ENCODE measurements at places on chromosomes 7 and 10. TPM values are rescaled to one million over a fixed set of nuclear protein-coding genes. Genes with fewer than 3 reads are reported as not detected.

STEAP4 gene
- 80.2 TPM for total RNA-seq

PITX3 gene
- total RNA-seq: not detected

PNLIPRP3 gene
- total RNA-seq: not detected

PLCE1 gene
- 8.7 TPM for total RNA-seq

EDRF1 gene
- total RNA-seq: 25.3 TPM

GRCh38 chr7:1290026-1290678, 57.5 kb downstream of the UNCX start:
- H3K36me3 ChIP-seq: no peaks in the 10 kb centered on the region
- peak; percentile 89 for DNase-seq

GRCh38 chr10:123027861-123028260, 19.1 kb downstream of the ACADSB start:
- H3K4me3 ChIP-seq: no peak overlapping the region
- no peaks in the 10 kb centered on the region for H3K27me3 ChIP-seq
- DNase-seq: no peak

DNA sequence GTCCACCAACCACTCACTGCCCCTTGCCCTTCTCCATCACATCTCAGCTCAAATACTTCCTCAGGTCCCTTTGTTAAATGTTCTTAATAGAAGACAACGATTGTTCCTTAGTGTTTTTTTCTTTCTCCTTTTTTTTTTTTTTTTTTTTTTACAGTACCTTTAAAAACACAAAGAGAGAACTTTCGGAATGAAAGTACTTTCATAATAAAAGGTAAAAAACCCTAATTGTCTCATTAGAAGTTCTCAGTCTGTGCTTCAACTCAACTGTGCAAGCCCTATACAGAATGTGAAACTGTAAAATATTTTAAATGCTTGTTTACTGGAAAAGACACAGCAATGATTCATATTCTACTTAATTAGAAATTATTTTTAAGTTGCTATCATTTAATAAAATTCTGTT, 29.4 kb downstream of the TSPAN12 start:
- H3K36me3 ChIP-seq: peaks cover 2% of the 10 kb centered on the region
- H3K27me3 ChIP-seq: no peaks in the 10 kb centered on the region
- no peak for DNase-seq

DNA sequence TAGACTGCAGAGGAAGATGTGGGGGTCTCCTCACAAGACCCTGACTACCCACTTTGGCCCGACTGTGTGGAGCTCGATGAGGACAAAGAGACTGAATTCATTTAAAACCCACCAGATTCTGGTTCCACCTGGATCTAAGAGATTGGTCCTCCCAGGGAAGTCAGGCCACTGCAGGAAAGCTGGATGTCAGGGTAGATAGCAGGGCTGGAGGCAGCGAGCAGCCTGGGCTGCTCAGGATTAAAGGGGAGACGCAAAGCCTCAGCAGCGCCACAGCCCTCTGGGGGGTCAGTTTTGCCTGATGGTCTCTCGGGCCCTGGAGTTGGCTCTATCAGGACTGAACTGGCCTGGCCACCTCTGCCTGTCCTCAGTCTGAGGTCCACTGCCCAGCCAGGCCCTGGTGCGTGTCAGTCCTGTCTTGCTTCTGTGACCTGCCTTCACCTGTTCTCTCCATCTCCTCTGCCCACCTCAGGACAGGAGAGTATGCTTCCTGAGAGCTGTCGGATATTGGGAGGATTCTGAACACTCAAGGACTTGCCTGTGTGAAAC, 12.2 kb upstream of the KLRG2 start:
- H3K36me3 ChIP-seq: no peaks in the 10 kb centered on the region
- H3K27ac ChIP-seq: no peak overlapping the region
- no peak for DNase-seq
- no peak overlapping the region for H3K4me3 ChIP-seq

- H3K27ac ChIP-seq: no peak overlapping the region
- no peak overlapping the region for H3K4me3 ChIP-seq
- DNase-seq: no peak
- H3K4me1 ChIP-seq: no peaks in the 10 kb centered on the region
- no peaks in the 10 kb centered on the region for H3K36me3 ChIP-seq
These were observed 21.3 kb downstream of the PTPRE start for GRCh38 chr10:127928021-127928806.

DNA sequence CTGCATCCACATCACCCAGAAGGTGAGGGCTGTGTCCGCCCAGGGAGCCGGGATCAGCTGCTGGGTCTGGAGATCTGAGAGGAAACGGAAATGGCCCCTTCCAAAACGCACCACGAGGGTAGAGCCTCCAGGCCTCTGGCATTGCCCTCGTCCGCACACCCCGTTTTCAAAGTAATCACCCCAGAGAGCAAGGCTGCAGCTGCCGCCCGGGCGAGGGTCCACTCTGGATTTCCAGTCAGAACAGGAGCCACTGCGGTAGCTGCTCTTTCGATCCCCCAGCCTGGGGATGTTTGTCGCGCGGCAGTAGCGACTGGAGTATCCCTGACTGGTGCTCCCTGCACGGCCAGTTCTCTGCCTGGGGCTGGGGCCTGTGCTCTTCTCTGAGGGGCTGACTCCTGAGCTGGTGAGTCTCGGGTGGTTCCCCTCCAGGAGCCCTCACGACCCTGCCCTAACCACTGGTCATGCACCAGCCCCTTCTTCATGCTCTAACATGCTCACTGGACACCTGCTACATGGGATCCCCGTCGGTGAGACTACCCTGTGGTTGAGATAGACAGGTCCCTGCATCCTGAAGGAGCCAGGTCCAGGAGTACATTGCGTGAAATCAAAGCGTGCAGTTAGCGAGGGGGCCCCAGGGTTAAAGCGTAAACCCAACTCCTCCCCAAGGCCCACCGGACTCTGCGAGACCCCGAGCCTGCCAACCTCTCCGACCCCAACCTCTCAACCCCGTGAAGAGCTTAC, 99.2 kb downstream of the FOXL3 start:
- no peak overlapping the region for H3K27ac ChIP-seq
- no peaks in the 10 kb centered on the region for H3K27me3 ChIP-seq

GRCh38 chr10:5666008-5666840, at the start of gene ASB13:
ASB13 (minus strand) TSS chr10:5666595; CDS start chr10:5666551, 44 bp downstream.
- peak within 1 kb of the TSS; percentile 79 for H3K27ac ChIP-seq
- H3K4me3 ChIP-seq: peak within 1 kb of the TSS; percentile 98
- no peaks in the 10 kb centered on the region for H3K36me3 ChIP-seq

DNA sequence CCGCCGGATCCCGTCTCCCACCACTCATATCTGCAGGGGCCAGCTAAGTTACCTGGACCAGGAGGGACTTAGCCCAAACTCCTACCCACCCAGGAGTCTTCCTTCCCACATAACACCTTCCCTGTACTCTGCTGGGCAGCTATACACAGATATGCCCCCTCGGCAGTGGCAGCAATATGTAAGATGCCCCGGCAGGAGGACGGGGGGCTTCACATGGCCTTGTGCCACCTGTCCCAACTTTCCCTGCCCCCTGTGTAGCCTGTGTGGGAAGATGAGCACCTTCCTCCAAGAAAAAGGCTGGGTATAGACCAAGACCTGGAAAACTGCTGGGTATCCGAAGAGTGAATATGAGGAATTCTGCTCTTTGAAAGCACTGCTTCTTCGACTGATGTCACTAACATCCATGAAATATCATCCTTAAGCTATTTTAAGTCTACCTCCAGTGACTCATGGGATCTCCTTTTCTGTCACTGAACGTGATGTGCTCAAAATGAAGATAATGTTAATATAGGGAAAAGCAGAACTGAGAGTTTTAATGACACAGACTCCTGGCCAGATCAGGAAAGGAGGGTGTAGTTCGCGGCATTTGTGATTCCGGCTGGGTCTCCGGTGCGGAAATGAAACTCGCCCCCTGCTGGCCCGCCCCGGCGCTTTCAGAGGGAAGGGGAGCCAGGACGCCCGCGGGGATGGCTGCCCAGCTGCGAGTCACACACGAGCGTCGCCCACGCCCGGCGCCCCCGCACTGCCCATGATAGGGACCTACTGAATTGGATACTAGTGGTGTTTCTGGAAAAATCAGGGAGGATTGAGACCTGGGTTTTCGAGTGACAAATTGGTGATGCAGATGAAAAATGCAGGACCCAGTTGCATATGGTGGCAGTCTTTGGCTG, 256.9 kb upstream of the NFE2L3 start:
- DNase-seq: peak; percentile 82
- no peaks in the 10 kb centered on the region for H3K27me3 ChIP-seq
- no peak overlapping the region for H3K27ac ChIP-seq
- no peaks in the 10 kb centered on the region for H3K4me1 ChIP-seq

- no peaks in the 10 kb centered on the region for H3K27me3 ChIP-seq
- H3K36me3 ChIP-seq: no peaks in the 10 kb centered on the region
- peak; percentile 94 for DNase-seq
- peaks cover 11% of the 10 kb centered on the region for H3K4me1 ChIP-seq
- peak within 1 kb of the TSS; percentile 54 for H3K4me3 ChIP-seq
These were observed at the start of gene FUOM for GRCh38 chr10:133357285-133358161. FUOM (minus strand) TSS chr10:133358019; CDS start chr10:133358007, 12 bp downstream.

DNA sequence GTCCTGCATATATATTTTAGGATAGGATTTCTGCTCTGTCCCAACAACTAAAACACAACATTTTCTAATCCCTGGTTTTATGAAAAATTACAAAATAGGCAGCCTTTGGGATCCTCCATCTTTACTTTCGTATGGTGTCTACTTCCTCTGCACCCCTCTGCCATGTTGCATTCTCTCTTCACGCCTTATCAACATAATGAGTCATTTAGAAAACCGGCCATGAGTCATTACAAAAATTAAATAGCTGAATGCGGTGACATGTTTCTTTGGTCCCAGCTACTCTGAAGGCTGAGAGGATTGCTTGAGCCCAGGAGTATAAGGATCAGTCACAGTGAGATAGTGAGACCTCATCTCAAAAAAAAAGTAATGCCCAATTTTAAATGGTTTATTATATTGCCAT, 148.1 kb upstream of the CELF2 start:
- H3K27me3 ChIP-seq: no peaks in the 10 kb centered on the region
- H3K36me3 ChIP-seq: no peaks in the 10 kb centered on the region
- DNase-seq: no peak
- H3K4me1 ChIP-seq: no peaks in the 10 kb centered on the region
- no peak overlapping the region for H3K4me3 ChIP-seq
- no peak overlapping the region for H3K27ac ChIP-seq
